ENCODE measurements at places on chromosomes 5 and 9. TPM values are rescaled to one million over a fixed set of nuclear protein-coding genes. Genes with fewer than 3 reads are reported as not detected.

DNA sequence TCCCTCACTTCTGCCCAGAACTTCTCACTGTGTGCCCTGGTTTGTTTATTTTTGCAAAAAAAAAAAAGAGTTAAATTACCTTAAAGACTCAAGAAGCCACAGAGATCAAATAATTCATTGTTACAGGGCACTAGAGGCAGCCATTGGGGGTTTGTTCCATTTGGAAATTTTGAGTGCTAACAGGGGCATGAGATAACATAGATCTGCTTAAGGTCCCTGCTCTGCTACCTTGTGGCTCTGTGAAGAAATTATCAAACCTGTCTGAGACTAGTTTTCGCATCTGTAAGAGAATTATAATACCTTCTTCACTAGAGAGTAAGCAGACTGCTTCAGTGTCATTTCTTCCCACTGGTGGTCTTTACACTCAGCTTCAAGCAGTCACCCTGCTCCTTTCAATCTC is 394 bp downstream of the TLR4 start:
- DNase-seq: no peak

DNA sequence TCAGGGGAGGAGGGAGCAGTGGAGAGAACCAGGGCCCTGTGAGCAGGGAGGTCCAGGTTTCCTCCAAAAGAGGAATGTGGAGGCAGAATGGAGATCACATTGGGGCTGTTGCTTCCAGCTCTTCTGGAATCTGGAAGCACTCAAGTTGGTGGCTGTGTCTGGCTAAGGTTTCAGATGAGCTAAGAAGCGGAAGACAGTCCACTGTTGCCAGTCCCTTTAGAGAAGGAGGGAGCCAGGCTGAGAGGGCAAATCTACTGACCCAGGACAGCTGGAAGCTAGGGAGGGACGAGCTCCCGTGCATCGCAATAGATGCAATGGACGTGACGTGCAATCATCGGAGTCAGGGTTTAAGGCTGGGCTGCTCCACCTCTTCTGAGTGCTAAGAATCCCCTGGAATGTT is 71.2 kb downstream of the TENT4A start:
- no peak for DNase-seq

DNA sequence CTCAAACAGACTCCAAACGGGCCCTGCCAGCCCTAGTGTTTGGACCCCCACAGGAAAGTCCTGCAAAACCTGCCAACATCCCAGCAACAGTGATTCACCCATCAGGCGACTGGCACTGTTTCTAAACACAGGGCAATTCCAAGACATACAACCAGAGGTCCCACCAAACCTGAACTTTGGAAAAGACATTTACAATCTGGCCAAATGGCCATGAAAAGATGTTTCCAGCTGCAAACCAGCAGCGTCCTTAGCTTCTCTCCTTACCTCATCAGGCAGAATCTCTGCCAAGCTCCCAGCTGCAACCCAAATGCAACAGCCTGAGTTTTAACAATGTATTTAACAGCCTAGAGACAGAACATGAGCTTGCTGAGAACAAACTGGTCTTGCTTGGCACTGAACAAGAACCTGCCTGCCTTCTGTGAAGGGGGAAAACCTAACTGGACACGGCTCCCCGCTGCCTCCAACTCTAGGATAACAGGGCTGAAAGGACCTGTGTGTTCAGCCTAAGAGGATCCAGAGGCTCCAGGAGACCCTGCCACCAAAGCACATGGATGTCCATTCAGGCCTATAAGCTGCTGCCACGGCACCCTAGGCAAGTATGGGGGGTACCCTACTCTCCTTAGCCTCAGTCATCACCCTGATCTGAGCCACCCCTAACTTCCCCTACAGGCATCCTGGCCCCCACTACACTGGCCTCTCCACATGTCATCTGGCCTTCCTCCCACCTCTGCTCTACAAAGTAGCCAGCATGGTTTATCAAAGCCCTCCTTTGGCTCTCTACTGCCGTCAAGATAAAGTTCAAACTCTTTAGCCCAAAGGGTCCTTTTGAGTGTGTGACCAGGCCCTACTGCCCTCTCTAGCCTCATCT is 5.6 kb downstream of the P4HA2 start:
- DNase-seq: peak; percentile 81

DNA sequence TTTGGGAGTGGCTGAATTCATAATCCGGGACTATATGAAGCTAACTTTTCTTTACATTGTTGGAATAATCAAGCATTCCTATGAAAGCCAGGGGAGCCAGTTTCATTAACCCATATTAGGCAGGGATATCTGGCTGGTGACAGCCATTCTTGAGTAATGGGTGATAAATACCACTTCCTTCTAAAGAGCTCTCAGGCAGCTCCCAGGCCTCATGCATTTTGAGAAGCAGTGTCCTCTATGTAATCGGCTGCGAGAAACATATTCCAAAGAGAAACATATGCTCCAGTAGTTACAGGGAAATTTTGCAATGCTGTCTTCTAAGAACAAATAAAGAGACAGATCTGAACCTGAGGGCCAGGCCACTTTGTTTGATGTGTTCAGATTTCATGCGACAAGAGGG is 83.1 kb downstream of the MSX2 start:
- DNase-seq: peak; percentile 31

GRCh38 chr5:177984584-177985206 is 11.3 kb downstream of the PROP1 start:
- no peak for DNase-seq

DNA sequence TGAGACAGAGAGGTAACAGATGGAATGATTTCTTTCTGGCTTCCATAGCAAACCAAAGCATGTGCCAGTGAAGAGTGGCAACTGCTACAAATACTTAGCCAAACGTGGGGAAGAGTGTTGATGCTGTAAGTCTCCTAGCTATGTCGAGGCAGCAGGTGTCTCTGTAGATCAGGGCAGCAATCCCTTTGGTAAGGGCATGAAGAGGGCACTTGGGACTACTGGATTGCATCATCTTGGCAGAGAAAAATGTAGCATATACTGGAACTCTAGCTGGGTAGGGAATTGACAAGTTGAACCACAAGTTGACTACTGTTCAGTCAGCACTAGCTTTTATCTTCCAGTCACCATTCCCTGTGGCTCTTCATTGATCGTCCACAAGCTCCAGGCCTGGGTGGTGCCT is 75.8 kb downstream of the GHR start:
- DNase-seq: no peak

GRCh38 chr5:15966651-15967050 is 212.9 kb downstream of the MARCHF11 start:
- no peak for DNase-seq

- DNase-seq: no peak
These were observed 71.7 kb upstream of the SH3PXD2B start for GRCh38 chr5:172525996-172526360.

- no peak for DNase-seq
These were observed 3.1 kb downstream of the KLF9 start for GRCh38 chr9:70411121-70411929.

- no peak for DNase-seq
These were observed at the start of gene PCDHAC1 for GRCh38 chr5:140925806-140926442. Gene PCDHAC1, plus strand, starts transcription at chr5:140926299. Its CDS starts 594 bp downstream, at chr5:140926893.

- DNase-seq: no peak
These were observed 331.9 kb upstream of the GRIA1 start for GRCh38 chr5:153158608-153159007.

- no peak for DNase-seq
These were observed 8.2 kb downstream of the SLC22A4 start for GRCh38 chr5:132302413-132302812.

- DNase-seq: no peak
These were observed 13.3 kb upstream of the GLIS3 start for GRCh38 chr9:4313144-4313543.

DNA sequence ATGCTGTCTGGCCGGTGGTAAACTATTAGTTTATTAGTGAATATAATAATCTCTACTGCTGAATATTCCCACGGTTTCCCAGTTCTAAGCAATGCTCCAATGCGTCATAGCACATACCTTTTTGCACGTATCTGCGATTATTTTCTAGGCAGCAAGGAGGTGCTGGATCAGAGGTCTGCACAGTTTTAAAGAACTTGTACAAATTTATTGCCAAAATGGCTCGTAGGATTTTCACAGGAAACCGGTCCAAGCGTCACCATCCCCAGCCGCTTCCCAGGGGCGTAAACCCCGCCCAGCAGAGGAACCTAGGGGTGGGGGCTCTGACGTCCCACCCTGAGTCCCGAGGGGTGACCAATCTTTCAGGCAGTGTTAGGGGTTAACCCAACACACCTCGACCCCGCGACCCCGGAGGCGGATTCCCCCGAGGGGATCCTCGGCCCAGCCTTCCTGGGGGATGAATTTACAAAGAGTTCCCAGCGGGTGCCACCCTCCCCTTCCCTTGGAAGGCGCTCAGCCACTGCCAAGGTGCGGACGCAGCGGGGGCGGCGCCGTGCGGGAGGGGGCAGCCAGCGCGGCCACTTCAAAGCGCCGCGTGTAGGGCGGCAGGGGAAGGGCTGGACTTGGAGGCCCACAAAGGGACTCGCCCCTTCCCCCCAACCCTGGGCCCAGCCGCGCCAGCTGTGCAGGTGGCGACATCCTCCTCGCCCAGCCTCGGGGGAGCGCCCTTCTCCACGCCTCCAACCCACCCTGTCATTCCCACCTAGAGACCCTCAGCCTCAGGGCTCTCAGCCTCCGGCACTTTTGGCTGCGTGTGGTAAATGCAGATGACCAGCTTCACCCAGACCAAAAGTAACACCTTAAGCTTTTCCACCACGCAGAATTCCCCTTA is 43.5 kb upstream of the TCF7 start:
- DNase-seq: peak; percentile 24

- no peak for DNase-seq
These were observed 50.7 kb upstream of the TNFSF8 start for GRCh38 chr9:114981063-114981462.

DNA sequence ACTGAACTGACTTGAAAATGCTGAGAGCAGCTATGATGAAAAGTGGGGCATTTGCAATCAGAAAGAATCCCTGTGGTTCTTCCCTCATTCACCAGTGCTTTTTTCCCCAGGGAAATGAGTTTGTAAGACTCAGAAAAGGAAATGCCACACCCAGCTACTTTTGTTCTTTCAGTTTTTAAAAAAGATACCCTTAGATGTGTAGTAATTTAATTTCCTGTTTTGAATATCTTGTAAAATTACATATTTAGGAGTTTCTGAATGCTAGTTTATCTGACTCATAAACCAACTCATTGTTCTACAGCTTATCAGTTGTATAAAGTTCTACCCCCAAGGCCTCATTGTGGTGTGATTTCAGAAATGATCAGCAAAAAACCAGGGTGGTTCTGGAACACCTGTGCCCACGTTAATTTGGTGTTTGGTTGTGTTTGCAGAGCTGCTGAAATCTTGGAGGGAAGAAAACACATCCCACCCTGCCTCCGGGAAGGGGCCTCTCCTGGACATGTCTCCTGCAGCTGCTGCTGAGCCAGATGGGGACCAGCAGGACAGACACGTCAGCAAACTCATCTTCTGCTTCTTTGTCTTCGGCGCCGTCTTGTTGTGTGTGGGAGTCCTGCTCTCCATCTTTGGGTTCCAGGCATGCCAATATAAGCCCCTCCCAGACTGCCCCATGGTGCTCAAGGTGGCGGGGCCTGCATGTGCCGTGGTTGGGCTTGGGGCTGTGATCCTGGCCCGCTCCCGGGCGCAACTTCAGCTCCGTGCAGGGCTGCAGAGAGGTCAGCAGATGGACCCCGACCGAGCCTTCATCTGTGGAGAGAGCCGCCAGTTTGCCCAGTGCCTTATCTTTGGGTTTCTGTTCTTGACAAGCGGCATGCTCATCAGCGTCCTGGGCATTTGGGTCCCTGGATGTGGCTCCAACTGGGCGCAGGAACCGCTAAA is 2.8 kb downstream of the TMEM171 start:
- no peak for DNase-seq

DNA sequence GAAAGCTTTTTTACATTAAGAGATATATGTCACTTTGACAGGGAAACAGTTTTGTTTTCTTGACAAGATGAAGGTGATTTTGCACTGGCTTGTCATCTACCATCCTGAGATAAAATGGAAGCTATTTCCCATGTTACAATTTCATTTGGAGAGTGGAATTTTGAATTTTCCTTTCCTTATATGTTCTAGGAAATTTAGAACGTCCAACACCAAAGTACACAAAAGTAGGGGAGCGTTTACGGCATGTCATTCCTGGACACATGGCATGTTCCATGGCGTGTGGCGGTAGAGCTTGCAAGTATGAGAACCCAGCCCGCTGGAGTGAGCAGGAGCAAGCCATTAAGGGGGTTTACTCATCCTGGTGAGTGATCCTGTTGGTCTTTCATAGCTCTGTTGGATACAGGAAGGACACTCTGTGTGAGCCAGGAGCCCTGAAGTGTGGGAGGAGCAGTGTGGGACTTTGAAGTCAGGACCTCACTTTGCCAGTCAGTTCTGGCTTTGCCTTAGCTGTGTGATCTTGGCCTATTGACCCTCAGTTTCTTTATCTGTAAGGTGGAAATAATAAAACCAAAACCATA is 887 bp downstream of the PTPDC1 start:
- no peak for DNase-seq

GRCh38 chr9:8337834-8338766 is 538.5 kb upstream of the DMAC1 start:
- no peak for DNase-seq

- DNase-seq: no peak
These were observed 7.1 kb upstream of the CORO2A start for GRCh38 chr9:98199388-98200033.

DNA sequence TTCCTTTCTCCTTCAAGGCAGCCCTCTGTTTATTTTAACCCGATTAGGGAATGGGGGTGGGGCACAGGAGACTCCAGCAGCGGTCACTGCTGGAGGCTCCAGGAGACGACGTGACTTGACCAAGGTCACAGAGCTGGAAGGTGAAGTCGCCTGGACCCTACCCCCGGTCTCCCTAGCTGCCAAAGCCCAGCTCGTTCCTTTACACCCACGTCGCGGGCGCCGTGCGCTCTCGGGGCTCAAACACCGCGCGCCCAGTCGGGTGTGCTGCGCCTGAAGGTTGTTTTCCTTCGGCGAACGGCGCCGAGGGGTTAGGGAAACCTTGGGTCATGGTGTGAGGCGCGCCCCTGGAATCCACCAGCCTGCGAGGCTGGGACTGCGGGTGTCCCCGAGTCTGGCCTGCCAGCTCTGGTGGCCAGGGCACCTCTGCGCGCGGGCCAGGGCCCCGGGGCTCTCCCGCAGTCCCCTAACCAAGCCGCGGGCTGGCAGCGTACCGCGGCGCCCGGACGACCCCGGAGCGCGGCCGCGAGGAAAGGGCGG is 747 bp upstream of the UNC5A start:
- no peak for DNase-seq

CBY3 gene
- polyA plus RNA-seq: 0.77 TPM

SCGB3A2 gene
- 2,261 TPM for polyA plus RNA-seq

CDC42SE2 gene
- polyA plus RNA-seq: 33.3 TPM

RANBP3L gene
- polyA plus RNA-seq: 2.8 TPM

DNAJC18 gene
- 23.6 TPM for polyA plus RNA-seq

ADAMTS16 gene
- polyA plus RNA-seq: 0.60 TPM

WDR38 gene
- polyA plus RNA-seq: 4.4 TPM

KCNMB1 gene
- polyA plus RNA-seq: 1.4 TPM

DCTN3 gene
- polyA plus RNA-seq: 86.1 TPM

ZNF883 gene
- polyA plus RNA-seq: 9.4 TPM

NIPAL4 gene
- 0.04 TPM for polyA plus RNA-seq

RASGRF2 gene
- polyA plus RNA-seq: 1.8 TPM

CDH9 gene
- 0.05 TPM for polyA plus RNA-seq
